Activated gamma-delta T cell (primary cell): ENCODE measurements at places on chromosomes 12 and 14.

DNA sequence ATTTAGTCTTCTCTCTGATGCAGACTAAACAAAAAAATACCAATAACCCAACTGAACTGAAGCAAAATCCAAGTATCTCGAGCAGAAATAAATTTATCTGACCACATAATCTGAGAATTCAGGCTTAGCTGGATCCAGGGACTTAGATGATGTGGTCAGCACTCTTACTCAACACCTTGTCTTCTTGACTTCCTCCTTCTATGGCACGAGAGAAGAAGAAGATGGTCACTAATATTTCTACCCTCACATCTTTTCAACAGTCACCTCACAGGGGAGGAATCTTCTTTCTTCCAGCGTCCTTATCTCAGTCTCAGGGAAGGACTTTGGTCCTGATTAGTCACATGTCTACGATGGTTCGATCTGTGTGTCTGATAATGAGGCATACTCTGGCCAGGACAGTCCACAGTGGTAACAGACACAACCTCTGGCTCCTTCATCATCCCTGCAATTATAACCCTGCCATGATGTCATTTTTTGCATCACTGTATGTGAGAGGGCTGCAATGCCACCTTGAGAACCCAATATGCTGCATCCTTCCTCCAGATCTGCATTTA, 15.8 kb downstream of the RGS6 start:
- no peak for DNase-seq

DNA sequence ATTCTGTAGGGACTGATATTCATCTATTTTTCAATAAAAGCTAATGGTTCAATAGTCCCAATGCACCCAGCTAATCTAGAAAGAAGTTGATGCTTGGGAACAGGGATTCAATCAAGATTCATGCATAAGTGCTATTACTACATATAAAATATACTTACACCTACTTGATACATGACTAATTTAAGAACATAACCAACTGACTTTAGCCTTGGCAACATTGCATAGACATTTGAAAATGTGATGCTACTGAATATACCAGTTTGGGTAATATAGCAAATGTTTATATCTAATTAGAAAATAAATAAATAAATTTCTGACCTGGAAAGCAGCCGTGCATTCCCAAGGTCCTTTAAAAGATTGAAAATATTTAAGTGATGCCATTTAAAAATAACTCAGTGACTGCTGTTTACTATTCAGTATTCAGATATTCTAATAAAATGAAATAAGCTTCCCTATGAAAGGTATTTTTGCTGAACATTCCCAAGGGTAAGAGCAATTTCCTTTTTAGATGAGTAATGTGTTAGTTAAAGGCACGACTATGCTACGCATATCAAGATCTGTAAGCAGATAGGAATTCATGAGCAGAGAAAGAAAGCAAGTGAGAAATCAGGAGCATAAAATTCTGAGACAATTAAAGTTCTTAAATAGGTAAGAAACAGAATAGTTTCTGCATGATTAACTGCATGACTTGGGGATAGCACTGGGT, 160.6 kb upstream of the SYT1 start:
- DNase-seq, result no peak

GRCh38 chr14:81960781-81961180, 427.1 kb upstream of the SEL1L start:
- no peak for DNase-seq

DNA sequence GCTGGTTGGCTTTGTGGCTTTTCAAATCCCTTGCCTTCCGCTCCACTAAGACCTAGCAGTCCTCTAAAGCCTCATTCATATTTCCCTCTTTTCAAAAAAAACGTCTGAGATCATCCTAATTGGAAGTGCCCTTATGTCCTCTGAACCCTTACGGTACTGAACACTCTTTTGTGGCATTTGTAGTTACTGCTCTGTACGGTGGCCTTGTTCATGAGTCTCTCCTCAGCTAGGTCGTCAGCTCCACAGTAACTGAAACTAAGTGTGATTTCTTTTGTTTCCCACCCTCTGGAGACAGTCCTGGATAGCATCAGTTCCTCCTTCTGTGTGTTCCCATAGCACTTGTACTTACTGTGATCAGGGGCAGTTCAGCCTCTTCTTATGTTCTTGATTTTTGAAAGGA, 49.7 kb downstream of the DAAM1 start:
- no peak for DNase-seq

GRCh38 chr12:132569856-132570480, 40.4 kb downstream of the LRCOL1 start:
- DNase-seq, result no peak

DNA sequence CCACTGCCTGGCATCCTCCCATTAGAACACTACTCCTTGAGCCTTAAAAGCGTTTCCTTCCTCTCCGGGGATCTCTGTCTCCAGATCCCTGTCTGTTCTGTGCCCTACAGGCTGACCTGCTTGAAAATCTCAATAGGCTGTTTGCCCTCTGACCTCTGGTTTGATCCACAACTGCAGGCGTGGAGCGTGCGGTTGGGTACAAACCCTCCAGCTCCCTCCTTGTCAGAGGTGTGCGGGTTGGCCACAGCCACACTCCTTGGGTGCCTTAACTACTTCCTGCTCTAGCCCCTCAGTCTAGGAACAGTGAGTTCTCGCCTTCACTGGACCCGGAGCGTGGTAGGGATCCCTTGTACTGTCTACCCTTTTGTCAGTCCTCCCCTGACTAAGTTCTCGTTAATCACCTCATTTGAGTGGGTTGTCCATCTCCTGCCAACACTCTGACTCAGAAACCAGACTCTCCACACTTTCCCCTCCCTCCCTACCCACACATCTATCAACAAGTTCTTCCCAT, 33.1 kb downstream of the CMKLR1 start:
- DNase-seq, result no peak

DNA sequence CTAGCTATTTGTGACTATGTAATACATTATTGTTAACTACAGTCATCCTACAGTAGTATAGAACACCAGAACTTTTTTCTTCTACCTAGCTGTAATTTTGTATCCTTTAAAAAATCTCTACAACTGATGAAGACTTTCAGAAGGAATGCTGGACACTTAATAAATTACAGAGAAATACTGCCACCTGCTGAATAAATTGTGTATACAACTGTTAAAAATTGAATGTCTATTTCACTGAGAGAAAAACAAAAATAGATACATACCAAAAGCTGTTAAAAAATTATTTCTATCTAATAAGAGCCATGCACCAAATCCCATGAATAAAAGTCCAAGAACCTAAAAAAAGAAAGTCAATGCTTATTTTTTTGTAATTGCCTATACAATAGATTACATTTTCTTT, 6.6 kb downstream of the TSPAN19 start:
- DNase-seq, result no peak

DNA sequence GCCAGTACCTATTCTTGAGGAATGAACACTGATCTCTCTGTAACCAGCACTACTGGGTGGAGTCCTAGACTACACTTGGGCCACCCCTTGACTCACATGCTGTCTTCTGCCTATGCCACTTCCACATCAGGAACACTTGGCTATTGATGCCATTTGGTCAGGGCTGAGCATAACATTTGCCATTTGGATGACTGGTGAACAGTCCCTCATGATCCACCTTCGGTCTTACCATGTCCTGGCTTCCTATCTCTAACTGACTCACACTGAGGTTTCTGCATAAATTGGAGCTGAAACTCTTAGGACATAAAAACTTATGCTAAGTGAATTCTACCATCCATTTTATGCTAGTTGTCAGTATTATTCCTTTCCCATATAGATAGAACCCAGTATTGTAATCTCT, 91.7 kb upstream of the PELI2 start:
- DNase-seq, result no peak

DNA sequence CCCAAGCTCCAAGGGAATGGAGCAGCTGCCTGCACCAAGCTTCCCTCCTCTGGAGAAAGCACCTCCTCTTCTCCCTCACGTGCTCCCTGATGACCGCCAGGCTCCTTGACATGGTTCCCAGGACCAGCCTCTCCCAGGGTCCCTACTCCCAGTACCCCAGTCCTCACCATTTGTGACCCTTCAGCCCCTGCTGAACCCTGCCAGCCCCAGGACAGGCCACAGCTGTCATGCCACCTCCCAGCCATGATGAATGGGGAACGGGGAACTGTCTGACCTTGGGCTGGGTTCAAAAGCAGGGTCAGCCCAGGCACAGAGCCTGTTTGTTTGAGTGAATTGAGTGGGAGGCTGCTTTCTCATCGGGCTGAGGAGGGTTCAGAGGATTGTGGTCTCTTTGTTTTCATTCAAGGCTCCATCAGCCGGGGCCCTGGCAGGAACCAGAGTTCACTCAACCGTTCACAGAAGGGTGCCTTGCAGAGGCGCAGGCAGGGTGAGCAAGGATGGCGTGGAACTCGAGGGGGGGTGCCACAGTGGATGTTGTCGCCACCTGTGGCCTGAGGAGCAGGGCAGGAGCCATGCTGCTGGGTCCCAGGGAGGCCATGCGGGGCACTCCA, 344.5 kb upstream of the SFSWAP start:
- no peak for DNase-seq

GRCh38 chr12:61385771-61386170, 874.4 kb upstream of the USP15 start:
- DNase-seq, result no peak

- DNase-seq, result no peak
These were observed 1004.2 kb downstream of the TMEM121 start for GRCh38 chr14:106530423-106531107.

DNA sequence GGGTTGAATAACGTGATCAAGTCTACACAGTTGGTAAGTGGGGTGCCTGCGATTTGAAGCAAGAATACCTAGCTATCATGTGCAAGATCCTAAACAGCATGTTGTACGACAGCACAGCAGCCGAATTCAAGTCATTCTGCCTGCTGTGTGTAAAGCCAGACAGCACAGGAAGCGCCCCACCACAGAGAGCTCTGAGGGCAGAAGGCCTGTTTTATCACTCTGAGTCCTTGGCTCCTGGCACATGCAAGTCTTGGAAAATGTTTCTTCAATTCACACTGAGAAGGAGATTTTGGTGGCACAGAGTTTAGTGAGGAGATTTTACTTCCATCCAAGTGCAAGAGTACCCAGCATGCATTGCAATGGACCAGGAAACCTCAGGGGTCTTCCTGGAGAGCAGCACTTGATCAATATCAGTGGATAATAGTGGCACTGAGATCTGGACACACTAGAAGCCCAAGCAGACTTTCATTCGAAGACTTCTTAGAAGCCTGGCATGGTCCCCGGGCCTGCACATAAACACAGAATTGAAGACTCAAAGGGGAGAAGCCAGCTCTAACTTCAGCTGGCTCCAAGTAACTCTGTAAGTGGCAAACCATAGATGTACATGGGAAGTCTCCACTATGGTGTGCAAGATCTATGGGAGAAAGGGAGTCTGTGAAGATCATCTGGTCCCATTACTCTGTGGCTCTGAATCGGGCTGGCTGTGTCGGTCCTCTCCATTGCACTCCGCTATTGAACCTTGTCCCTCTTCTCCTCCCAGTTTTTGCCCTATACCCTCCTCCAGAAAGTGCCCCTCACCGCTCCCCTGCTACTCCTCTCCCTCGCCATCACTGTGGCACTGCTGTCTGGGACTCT, 1.5 kb upstream of the KRT1 start:
- no peak for DNase-seq

GRCh38 chr12:108119126-108119973, 9.7 kb upstream of the WSCD2 start:
- no peak for DNase-seq

GRCh38 chr14:100856056-100856950, 30.4 kb downstream of the MEG3 start:
- no peak for DNase-seq

GRCh38 chr14:99601361-99601831, 2.6 kb downstream of the CCDC85C start:
- no peak for DNase-seq

DNA sequence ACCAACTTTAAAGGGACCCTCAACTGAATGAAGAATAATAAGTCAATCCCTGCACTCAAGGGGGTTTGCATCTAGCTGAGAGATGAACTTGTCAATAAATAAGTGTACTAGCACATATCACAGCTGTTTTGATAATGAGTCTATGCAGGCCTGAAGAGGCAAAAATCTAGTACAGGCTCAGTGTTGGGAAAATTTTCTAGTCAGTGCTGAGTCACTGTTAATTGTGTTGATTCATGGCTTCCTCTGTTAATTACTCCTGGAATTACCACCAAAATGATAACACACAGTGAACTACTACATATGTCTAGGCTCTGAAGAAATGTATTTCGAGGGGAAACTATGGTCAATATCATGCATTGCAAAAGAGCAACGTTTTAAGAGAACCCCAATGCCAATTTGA, 18.9 kb downstream of the SNRPF start:
- DNase-seq, result no peak

DNA sequence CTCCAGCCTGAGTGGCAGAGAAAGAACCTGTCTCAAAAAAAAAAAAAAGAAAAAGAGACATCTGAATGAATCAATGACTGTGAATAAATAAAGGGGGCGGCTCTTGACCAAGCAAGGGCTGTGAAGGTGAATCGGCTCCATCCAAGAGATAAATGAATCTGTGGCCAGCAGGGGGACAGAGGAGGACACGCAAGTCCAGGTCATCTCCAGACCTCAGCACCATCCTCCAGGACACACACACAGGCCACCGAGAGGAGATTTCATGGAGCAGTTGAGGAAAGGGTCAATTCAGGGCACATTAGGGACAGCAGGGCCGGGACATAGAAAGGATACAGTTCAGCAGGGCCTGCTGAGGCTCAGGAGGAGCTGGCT, 21.6 kb downstream of the TRPV4 start:
- DNase-seq, result no peak

DNA sequence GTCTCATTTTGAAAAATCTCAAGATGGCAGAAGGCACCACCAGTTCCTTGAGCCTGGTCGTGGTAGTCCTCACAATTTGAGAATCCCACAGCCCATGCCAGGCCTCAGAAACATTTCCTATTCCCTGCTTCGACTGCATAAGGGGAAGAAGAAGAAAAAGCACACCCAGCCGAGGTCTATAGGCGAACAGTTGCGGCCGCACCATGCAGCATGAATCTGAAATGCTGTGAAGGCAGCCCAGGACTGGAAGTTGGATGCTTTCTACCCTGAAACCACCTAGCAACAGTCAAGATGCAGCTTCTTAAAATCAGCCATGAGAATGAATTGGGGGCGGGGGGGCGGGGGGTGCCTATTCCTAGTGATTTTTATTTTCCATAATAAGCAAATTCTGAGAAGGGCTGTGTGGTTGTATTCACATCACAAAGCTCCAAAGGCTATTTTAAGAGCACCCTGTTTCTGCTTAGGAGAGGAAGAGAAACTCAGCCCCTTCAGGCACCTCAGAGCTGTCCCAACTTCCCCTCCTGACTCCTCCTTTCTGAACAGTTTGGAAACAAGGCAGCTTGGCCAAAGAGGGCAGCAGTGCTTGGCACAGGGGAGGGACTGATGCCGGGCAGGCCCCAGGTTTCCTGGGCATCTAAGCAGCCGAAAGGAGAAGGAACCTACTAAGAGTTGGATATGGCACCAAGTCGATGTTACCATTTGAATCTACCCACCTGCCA, 172.5 kb upstream of the FOXN3 start:
- no peak for DNase-seq
